Nucleus accumbens (tissue), 56 donors: ENCODE measurements at places on chromosomes 7 and 10.

- no peak for DNase-seq
Observed at GRCh38 chr7:1271656-1272055, 39.0 kb downstream of the UNCX start.

DNA sequence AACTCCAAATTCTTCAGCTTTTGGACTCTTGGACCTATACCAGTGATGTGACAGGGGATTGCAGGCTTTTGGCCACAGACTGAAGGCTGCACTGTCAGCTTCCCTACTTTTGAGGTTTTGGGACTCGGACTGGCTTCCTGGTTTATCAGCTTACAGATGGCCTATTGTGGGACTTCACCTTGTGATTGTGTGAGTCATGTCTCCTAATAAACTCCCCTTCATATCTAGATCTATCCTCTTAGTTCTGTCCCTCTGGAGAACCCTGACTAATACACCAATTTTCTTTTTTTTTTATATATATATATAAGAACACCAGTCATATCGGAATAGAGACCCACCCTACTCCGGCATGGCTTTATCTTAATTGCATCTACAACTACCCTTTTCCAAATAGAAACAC lies 166.8 kb downstream of the ETV1 start:
- DNase-seq: no peak

DNA sequence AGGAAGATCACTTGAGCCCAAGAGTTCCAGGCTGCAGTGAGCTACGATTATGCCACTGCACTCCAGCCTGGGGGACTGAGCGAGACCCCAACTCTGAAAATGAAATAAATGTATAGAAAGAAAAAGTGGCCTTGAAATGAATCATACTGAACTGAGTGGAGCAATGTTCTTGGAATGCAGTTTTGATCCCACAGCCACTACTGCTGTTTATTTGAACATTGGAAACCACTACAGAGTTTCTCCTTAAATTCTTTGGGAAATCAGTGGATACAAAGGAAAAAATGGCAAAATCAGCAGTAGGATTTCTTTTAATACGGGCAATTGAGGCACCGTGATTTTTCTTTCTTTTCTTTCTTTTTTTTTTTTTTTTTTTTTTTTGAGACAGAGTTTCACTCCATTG lies 637.4 kb downstream of the GALNT17 start:
- DNase-seq: no peak

DNA sequence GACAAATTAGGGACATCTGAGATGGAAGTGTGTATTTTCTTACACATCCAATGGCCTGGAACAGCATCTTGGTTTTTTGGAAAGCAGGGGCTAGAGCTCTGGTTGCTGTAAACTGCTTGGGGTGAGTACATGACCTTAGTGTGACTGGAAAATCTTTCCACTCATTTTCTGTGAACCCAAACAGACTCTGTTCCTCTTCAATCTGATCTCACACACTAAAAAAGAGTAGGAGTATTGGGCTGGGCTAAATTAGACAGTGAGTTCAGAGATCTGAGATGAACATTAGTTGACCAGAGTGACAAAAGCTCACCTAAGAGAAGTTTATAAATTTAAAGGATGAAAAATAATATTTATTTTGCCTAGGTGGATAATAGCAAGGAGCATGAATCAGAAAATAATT lies 59.2 kb downstream of the OR13A1 start:
- DNase-seq: no peak

GRCh38 chr7:26638140-26638539 lies 226.2 kb downstream of the SKAP2 start:
- no peak for DNase-seq
